NCI-H1092 (cell line): ENCODE measurements at places on chromosomes 13 and 19.

DNA sequence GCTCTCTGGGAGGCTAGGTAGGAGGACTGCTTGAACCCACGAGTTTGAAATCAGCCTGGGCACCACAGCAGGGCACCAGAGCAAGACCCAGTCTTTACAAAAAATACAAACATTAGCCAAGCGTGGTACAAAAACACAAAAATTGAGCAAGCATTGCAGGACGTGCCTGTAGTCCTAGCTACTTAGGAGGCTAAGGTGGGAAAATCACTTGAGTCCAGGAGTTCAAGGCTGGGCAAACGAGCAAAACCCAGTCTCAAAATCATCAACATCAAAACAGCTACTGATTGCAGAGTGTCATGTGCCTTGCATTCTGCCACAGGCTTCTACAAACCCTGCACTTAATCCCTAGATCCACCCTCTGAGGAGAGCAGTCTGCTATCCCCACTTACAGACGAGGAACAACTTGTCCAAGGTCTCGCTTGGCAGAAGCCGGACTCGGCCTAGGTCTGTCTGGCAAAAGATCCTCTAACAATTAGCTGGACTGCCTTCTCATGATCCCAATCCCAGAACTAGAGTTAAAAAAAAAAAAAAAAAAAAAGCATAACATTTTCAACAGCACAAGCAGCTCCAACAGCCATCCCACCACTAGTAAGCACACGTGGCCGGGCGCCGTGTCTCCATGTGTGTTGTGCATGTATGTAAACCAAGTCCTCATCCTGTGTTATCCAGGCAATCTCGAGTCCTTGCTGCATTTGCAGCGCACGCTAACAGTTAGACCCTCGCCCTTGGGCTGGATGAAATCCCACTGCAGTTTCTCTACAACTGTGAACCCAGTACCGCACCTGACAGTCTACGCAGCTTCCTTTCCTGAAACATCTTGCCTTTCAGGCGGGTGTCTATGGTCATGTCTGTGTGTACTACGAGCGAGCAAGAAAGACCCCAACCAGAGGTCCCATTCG is 2.0 kb downstream of the PPP6R1 start:
- no peak for DNase-seq

DNA sequence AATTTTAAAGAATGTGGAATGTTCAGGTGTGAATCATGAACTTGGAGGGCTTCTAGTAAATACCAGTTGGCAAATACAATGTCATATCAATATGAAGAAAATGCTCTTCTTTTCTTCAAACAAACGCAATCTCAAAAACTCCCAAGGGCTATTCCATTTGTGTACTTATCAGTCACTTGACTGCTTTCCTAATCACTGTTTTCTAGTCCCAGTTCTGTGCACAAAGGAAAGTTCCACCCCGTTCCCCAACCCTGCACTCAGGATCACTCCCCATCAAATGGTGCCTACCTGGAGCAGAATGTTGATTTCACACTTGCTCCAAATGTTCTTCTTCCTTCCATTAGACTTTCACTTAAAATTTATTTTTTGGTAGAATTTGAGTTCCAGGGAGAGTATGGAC is 92.6 kb upstream of the RFC3 start:
- no peak for DNase-seq

- DNase-seq = no peak
These were observed 113.9 kb downstream of the SLC7A1 start for GRCh38 chr13:29481603-29482002.

DNA sequence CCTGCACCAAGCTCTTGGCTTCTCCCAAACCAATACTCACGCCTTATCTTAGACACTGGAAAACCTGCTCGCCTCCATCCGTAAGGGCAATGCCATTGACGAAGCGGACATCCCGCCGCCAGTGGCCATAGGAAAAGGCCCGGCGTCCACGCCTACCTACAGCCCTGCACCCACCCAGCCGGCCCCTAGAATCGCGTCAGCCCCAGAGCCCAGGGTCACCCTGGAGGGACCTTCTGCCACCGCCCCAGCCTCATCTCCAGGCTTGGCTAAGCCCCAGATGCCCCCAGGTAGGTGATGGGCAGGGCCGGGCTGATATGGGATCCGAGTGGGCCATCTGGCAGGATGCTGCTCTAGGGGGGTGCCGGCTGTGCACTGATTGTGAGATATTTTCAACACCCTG is 7.4 kb downstream of the CC2D1A start:
- no peak for DNase-seq

- DNase-seq = no peak
These were observed 8.3 kb downstream of the PLPPR3 start for GRCh38 chr19:813219-814151.

- no peak for DNase-seq
These were observed 68.3 kb upstream of the RXFP2 start for GRCh38 chr13:31670831-31671617.

- no peak for DNase-seq
These were observed 5.9 kb upstream of the ZNF551 start for GRCh38 chr19:57675881-57676280.

DNA sequence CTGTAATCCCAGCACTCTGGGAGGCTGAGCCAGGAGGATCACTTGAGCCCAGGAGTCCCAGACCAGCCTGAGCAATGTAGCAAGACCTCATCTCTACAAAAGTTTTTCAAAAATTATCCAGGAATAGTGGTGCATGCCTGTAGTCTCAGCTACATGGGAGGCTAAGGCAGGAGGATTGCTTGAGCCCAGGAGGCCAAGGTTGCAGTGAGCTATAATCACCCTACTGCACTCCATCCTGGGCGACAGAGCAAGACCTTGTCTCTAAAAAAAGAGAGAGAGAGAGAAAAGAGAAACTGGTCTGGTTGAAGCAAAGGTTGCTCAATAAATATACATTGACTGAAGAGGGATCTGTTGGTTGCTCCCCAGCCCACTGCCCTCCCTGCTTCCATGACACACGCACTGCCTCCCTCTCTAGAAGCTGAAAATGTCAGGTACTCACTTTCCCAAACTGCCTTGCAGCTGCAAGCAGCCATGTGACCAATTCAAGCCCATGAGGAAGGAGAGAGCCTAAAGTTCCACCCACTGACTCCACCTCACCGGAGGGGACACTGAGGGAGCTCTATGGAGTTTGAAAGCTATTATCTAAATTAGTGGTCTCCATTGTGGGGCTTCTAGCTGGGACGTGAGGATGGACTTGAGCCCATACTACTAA is 14.0 kb downstream of the CEACAM16 start:
- no peak for DNase-seq

DNA sequence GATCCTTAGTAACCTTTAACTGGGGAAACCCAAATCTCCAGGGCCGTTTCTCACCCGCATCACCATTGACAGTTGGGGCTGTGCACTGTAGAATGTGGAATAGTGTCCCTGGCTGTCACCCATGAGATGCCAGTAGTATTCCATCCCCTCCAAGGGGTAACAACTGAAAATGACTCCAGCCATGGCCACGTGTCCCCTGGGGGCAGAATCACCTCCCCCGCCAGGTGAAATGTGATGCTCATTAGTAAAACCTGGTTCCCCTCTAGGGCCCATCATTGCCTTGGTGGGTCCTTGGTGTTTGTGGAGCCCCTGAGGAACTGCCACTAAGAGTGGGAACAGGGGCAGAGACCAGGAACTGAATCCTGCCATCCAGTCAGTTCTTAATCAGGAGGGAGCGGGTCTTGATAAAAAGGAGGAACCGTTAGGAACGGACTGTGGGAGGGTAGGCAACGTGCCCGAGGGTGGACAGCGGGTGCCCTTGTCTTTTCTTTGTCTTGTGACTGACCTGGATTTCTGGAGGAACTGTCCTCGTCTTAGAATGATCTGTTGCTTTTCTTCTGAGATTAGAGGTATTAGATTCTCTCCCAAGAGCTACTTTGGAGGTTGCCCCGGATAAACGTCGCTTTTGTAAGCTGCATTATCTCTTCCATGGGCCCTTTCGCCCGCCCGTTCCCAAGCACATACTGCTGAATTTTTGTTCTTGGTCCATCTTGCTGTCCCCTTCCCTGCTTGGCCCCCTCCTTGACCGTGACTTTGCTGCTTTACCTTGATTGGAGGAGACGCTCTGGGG is 3.5 kb downstream of the MYO9B start:
- DNase-seq = no peak

DNA sequence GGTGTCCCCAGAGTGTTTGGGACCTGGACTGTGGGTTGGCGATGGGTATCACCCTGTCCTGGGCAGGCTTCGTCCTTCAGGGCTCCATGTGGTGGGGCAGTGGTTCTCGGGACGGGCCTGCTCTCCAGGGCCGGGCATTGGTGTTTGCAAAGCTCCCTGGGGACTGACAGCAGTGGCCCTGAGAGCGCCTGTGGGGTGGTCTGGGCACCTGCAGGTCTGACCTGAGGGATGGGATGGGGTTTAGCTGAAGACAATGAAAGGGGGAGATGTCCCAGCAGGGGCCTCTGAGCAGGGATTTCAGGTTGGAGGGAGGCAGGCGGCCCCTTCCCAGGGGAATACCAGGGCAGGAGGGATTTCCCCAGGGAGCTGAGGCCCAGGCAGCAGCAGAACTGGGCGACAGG is 68.3 kb upstream of the MCF2L start:
- DNase-seq = no peak

DNA sequence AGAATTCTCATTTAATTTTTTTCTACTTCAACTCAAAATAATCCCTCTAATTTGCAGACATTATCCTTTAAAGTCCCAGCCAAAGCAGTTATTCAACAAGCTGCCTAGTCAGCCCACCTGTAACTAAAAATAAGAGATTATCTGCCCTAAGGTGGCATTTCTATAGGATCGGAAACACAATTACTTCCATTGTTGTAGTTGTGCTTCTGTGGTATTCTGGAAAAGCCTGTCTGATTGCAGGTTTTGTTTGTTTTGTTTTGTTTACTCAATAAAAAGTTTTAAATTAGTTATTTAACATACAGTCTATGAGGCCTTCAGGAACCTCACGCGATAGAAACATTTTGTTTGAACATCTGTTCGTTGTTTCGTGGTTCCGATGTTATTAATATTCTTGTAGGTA is 101.0 kb downstream of the ZIC5 start:
- peak; percentile 47 for DNase-seq

- no peak for DNase-seq
These were observed 14.4 kb upstream of the RFXAP start for GRCh38 chr13:36804588-36804987.

DNA sequence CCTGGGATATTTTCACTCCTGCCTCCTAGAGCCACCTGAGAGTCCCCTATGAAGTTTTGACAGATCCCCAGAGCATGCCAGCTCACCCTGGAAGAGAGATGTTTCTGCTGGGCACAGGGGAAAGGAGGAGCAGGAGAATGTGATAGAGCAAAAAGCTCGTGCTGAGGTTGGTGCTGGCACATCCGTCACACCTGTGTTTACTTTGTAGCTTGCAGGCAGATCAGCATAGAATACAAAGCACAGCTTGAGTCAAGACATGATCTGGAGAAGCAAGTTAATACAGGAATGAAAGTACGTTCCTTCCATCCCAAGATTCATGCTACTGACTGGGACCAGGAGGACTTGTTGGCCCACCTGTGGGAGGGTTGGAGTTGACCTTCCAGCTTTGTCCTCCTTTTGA is 46.1 kb downstream of the HSPH1 start:
- DNase-seq = no peak

DNA sequence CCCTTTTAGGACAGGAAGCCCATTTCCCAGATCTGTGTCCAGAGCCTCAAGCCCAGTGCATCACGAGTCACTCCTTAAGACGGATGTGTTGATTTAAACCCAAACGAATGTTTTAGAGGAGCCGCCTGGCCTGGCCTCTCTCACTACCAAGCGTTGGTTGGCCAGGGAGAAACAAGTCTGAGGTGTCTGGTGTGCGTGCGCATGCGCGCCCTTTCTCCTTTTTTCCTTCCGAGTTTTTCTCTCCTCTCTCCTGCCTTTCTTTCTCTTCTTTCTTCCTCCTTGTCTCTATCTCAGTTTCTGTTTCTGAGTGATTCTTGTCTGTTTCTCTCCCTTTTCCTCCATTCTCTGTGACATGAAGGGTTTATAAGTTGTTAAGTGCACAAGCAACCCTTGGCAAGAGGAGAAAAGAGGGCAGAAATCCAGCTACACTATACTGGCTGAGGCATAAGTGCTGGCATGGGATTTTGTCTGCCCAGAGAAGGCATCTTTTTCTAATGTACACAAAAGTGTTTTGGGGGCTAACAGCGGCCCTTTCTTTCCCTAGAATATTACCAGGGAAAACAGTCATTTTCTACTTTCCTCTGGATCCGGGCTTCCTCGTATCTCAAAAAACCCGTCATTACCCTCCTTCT is 170.5 kb downstream of the DNAJC15 start:
- no peak for DNase-seq

DNA sequence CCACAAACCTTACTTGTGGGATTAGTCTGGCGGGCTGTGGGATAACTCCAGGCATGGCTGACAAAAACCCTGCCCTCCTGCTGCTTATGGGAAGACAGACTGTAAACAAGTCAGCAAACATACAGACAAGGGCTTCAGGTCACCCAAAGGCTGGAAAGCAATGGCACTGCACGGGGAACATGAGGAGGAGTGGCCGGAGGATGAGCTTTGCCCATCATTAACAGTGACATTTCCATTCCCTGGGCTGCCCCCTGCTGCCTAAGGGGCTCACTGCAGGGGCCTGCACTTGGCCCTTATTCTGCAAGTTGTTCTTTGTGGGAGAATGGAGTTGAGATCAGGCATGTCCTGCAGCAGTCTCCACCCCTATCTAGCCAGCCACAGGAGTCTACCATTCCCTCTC is 91.3 kb downstream of the UQCRFS1 start:
- no peak for DNase-seq

DNA sequence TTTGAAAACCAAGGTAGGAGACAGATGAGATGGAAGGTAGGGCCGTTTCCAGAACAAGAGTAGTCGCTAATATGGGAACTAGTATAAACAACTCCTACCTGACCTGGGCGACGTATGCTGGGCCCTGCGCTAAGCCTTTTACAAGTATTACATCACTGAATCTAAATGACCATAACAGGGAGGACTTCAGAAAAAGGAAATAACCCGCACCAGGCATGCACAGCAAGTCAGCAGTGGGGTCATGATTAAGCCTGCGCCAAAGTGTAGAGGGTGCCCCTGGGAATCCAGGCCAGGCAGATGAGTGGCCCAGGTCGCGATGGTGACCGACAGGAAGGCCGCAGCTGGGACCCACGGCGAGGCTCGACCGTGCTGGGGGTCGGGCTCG is 613 bp downstream of the ATP13A1 start:
- DNase-seq = no peak

- no peak for DNase-seq
These were observed 168.1 kb upstream of the IRS2 start for GRCh38 chr13:109954441-109954840.

DNA sequence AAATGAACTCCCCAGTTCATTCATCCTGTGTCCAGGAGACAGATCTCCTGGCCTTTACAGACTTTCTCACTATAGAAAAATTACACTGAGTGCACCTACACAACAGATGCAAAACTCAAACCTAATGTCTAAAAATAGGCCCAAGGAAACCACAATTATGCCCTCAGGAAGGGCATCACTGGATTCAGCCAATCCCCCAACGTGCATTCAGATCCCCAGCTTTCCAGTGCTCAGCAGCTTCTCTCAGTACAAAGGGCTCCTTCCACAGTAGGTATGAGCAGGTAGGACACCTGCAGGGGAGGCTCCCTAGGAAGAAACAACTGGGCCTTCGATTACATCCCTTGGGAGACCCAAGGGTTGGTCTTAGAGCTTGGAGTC is 2.1 kb downstream of the ZNF709 start:
- no peak for DNase-seq

GRCh38 chr13:51093574-51093973 is 17.5 kb downstream of the C13orf42 start:
- no peak for DNase-seq

- DNase-seq = no peak
These were observed 257.6 kb downstream of the TEX29 start for GRCh38 chr13:111577956-111578605.

- DNase-seq = no peak
These were observed 94.3 kb downstream of the GPC6 start for GRCh38 chr13:93320942-93321341.
